ENCODE measurements at places on chromosomes 7 and 10. TPM values are rescaled to one million over a fixed set of nuclear protein-coding genes. Genes with fewer than 3 reads are reported as not detected.

Gene ENO4
- total RNA-seq: 0.26 TPM

Gene DDC
- total RNA-seq: not detected

Gene NPTX2
- 8.1 TPM for total RNA-seq

Gene ANXA8L1
- total RNA-seq: not detected

Gene SPDYE5
- not detected for total RNA-seq

Gene CARD11
- total RNA-seq: 20.0 TPM

Gene PDLIM1
- total RNA-seq: 123 TPM

Gene CTAGE8
- 5.1 TPM for total RNA-seq

Gene SH2D4B
- total RNA-seq: not detected

Gene GPER1
- total RNA-seq: 0.22 TPM

Gene BTBD16
- total RNA-seq: not detected

Gene TMEM236
- not detected for total RNA-seq

Gene AKR1D1
- 0.31 TPM for total RNA-seq

Gene RBP3
- not detected for total RNA-seq

Gene ITPRID1
- 1.2 TPM for total RNA-seq

Gene WAC
- 130 TPM for total RNA-seq

Gene FAM25G
- not detected for total RNA-seq

Gene TPST1
- total RNA-seq: 12.5 TPM

Gene FBXL13
- 4.4 TPM for total RNA-seq

Gene TRIL
- 3.1 TPM for total RNA-seq

Gene PPP1R9A
- 17.0 TPM for total RNA-seq

Gene LIPM
- not detected for total RNA-seq

Gene ENTPD7
- 14.5 TPM for total RNA-seq

Gene CACNA2D1
- total RNA-seq: 36.2 TPM

Gene SAP25
- total RNA-seq: 5.1 TPM

Gene PRSS1
- not detected for total RNA-seq

Gene WASHC2C
- 36.7 TPM for total RNA-seq

Gene NUTM2D
- total RNA-seq: 2.3 TPM

Gene PAPOLB
- 0.13 TPM for total RNA-seq

Gene AGAP3
- 97.7 TPM for total RNA-seq

Gene PPP1R3C
- total RNA-seq: 1.2 TPM

Gene TMEM60
- 14.4 TPM for total RNA-seq

Gene WNT2
- not detected for total RNA-seq

Gene RPEL1
- total RNA-seq: 0.13 TPM

Gene GIMAP2
- total RNA-seq: not detected

Gene PODXL
- 727 TPM for total RNA-seq

Gene GPR26
- total RNA-seq: 0.07 TPM

Gene TBC1D12
- 2.0 TPM for total RNA-seq

Gene LHFPL3
- total RNA-seq: not detected

Gene AEBP1
- total RNA-seq: 49.1 TPM

Gene HOGA1
- 0.79 TPM for total RNA-seq

Gene SLC16A12
- 0.77 TPM for total RNA-seq

Gene ADGRA1
- 0.13 TPM for total RNA-seq

Measured in H9 (cell line).